ENCODE measurements at places on chromosomes 4 and X.

- no peak for DNase-seq
Observed at GRCh38 chrX:39459204-39459603, 638.6 kb downstream of the BCOR start.

GRCh38 chr4:3791910-3792542, 25.8 kb downstream of the ADRA2C start:
- peak; percentile 21 for DNase-seq

DNA sequence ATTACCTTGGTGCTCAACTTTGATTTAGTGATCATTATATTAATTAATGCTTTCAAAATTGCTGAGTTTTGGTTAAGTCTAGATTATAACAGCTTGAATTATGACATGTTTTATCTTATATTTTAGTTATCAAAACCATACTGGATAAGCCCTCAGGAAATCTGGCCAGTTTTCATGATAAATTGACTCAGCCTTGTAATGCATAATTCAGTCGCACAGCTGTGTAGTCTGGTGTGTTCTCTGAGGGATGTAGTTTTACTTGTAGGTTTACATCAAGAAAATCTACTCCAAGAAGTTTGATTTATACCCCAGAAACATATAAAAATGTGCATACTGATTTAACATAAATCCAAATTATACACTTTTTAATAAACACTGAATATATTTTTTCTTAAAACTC, 477.5 kb downstream of the SPRY1 start:
- DNase-seq: no peak

- DNase-seq: no peak
Observed at GRCh38 chr4:184934961-184935360, 83.3 kb upstream of the HELT start.

DNA sequence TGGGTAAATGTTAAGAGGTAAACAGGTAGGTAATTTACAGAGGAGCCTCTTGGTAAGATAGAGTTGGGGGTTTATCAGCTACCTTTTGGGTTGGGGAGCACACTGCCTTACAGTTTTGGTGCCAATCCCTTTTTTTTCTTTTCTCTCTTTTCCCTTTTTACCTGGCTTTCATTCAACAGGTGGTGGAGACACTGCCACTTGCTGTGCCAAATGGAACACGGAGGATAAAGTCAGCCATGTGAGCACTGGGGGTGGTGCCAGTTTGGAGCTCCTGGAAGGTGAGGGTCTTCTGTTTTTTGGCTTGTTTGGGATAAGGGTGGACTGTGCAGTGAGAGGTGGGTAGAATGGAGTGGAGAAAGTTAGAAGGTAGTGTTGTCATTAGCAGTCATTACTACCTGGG, 14.3 kb downstream of the TAF9B start:
- DNase-seq: no peak

- no peak for DNase-seq
Observed at GRCh38 chr4:126396703-126397102, 1081.9 kb downstream of the FAT4 start.

DNA sequence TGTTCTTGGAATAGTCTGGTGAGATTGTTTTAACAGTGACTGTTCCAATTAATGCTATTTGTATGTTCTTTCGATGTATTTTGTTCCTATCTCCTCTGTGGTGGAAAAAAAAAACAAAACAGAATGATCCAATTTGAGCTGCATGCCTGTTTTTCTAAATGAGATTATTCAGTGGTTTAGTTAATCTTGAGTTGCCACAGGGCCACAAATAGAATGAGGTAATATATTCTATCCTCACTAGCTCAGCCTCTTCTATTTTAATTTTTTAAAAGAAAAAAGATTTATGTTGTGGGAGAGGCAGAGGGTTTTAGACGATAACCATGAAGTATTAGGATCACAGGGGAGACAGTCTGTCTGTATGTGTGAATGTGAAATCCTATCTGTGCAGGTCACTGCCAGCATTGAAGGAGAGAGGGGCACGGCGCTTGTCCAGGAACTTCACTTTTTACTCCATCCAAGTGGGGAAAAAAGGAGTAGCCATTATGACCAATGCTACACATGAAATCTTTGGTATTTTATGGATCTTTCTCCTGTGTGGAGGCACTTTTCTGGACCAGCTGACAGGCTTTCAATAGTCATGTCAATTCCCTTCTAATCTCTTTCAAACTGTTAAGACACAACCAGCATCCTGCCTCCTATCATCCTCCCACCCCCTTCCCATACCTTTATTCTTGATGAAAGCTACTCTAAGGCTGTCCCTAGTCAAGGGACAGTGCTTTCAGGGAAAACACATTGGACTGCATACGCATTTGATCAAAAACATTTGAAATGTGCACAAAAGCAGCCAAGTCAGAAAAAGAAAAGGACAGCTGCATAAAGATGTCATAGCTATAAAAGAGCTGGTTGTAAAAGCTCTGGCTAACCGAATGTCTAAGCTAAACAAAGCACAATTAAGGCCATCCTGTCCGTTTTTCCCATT, 1063.8 kb upstream of the INTU start:
- DNase-seq: no peak

- no peak for DNase-seq
Observed at GRCh38 chrX:70480660-70481018, 36.0 kb downstream of the DLG3 start.

- DNase-seq: peak; percentile 17
Observed at GRCh38 chrX:8254401-8254800, 83.3 kb upstream of the VCX2 start.

Data from ELR (cell line).